Activated CD4-positive, alpha-beta T cell treated with anti-CD3 and anti-CD28 coated beads, Interleukin-2, Interleukin-4, amounts not matched to agents 100 ng/mL and 50 ng/mL, durations not matched to agents 16 hours and 8 hours (primary cell): ENCODE measurements at places on chromosomes 7 and 10.

GRCh38 chr10:110914431-110914830, 4.5 kb downstream of the BBIP1 start:
- no peak for DNase-seq

- peak; percentile 2 for DNase-seq
These were observed 431.2 kb upstream of the IGFBP3 start for GRCh38 chr7:46352004-46352954.

- DNase-seq: peak; percentile 17
These were observed 34.4 kb downstream of the FHIP2A start for GRCh38 chr10:114855776-114856543.

- DNase-seq: no peak
These were observed 1.5 kb upstream of the ANTXRL start for GRCh38 chr10:46285300-46285699.
